Camera-type eye (tissue), 1 donor: ENCODE measurements at places on chromosomes 7 and 10. TPM values are rescaled to one million over a fixed set of nuclear protein-coding genes. Genes with fewer than 3 reads are reported as not detected.

The NPTX2 gene
- total RNA-seq = 16.8 TPM

The CLRN3 gene
- not detected for total RNA-seq

The TAS2R3 gene
- total RNA-seq = 4.2 TPM

The ITGB8 gene
- 148 TPM for total RNA-seq

The OR2A1 gene
- 0.44 TPM for total RNA-seq

The MYO3A gene
- 10.5 TPM for total RNA-seq

The CALML5 gene
- total RNA-seq = 3.3 TPM

The FOXK1 gene
- total RNA-seq = 34.0 TPM

The MYL10 gene
- total RNA-seq = 3.8 TPM

The LIPF gene
- total RNA-seq = not detected

The SLC39A12 gene
- 18.0 TPM for total RNA-seq

The ITIH5 gene
- 49.9 TPM for total RNA-seq

The ORC5 gene
- 56.0 TPM for total RNA-seq
